ENCODE measurements at places on chromosomes 1 and 21. TPM values are rescaled to one million over a fixed set of nuclear protein-coding genes. Genes with fewer than 3 reads are reported as not detected.

DNA sequence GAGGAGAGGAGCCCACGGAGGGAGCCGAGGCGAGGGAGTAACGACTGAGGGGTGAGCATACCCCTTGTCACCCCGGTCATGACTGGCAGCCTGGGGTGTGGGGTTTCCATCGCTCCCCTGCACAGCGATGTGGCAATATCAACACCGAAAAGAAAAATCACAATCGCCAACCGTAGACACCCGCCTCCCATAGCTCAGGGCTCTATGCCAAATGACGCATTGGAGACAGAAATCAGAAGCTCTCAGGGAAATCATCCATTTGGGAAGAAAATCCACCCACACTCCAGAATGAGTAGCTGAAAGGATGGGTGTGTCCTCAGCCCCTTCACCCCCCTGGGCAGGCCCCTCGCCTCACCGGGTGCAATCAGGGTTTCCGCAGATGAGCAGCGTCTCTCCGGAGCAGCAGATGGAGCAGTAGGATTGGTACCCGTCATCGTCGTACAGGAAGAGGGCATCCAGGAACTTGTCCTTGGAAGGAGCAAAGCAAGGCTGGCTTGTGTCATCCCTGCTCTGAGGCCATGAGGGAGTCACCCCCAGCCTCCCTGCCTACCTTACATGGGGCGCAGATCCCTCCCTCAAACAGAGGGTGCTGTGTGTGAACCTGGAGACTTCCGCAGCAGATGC lies 2.5 kb downstream of the DNMT3L start:
- no peak overlapping the region for H3K4me3 ChIP-seq
- H3K27ac ChIP-seq = no peak overlapping the region
- no peaks in the 10 kb centered on the region for H3K27me3 ChIP-seq
- DNase-seq = no peak
- H3K4me1 ChIP-seq = no peaks in the 10 kb centered on the region
- no peaks in the 10 kb centered on the region for H3K36me3 ChIP-seq

The CFHR4 gene
- not detected for polyA plus RNA-seq

DNA sequence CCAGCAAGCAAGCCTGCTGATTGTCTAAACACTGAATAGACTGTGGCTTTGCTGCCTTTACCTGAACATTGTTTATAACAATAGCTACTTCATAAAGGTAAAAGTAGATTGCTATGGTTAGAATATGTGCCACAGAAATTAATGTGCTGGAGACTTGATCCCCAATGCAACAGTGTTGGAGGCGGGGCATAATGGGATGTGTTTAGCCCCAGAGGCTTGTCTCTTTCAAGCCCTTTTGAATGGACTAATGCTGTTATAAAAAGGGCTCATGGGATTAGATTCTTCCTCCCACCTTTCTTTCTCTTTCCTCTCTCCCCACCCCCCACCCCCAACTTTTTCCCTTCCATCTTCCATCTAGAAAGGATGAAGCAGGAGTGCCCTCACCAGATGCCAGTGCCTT lies 80.2 kb upstream of the PPP2R5A start:
- DNase-seq = no peak
- no peak overlapping the region for H3K4me3 ChIP-seq
- H3K27ac ChIP-seq = no peak overlapping the region
- no peaks in the 10 kb centered on the region for H3K4me1 ChIP-seq
- H3K36me3 ChIP-seq = no peaks in the 10 kb centered on the region
- no peaks in the 10 kb centered on the region for H3K27me3 ChIP-seq

The AK4 gene
- 0.04 TPM for polyA plus RNA-seq

- no peaks in the 10 kb centered on the region for H3K27me3 ChIP-seq
- no peak for DNase-seq
- H3K36me3 ChIP-seq = no peaks in the 10 kb centered on the region
- no peak overlapping the region for H3K4me3 ChIP-seq
These were observed 80.2 kb upstream of the GREM2 start for GRCh38 chr1:240691909-240692705.

DNA sequence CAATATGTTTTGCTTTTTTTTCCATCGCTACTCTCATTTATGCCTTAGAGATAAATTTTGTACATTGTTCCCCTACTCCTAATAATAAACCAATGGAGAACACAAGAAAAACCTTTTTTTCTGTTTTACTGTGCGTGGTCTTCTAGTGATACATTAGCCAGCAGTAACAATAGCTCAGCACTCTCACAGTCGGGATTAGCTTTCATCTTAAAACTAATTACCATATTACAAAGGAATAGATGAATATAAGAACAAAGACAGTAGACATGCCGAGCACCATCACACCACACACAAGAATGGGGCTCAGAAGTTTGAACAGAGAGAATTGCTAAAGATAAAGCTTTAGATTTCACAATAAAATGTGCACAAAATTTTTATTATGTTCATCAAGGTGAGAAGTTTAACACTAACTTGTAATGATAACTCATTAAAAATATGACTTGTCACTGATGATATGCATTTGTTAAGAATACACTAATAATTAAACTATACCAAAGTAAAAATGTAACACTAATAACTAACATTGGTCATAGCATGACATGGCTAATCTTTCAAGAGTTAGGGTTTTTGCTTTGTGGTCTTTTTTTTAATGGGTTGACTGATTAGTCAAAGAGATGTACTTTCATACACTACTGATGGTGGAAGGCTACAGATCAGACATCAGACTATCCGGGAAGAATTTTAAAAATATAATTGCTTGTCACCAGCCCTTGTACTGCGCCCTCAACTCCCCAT lies 61.8 kb downstream of the EXTL2 start:
- H3K4me1 ChIP-seq = no peaks in the 10 kb centered on the region
- H3K4me3 ChIP-seq = no peak overlapping the region
- no peak overlapping the region for H3K27ac ChIP-seq
- no peak for DNase-seq
- peaks cover 22% of the 10 kb centered on the region for H3K27me3 ChIP-seq

- no peak for DNase-seq
- peaks cover 5% of the 10 kb centered on the region for H3K4me1 ChIP-seq
- H3K27ac ChIP-seq = no peak overlapping the region
- H3K36me3 ChIP-seq = no peaks in the 10 kb centered on the region
- H3K27me3 ChIP-seq = peaks cover 34% of the 10 kb centered on the region
These were observed 14.0 kb downstream of the PADI1 start for GRCh38 chr1:17218939-17219338.

GRCh38 chr1:210775289-210775688 lies 358.7 kb downstream of the KCNH1 start:
- no peaks in the 10 kb centered on the region for H3K4me1 ChIP-seq
- no peak overlapping the region for H3K27ac ChIP-seq
- no peak overlapping the region for H3K4me3 ChIP-seq
- no peaks in the 10 kb centered on the region for H3K36me3 ChIP-seq

The LCE3A gene
- polyA plus RNA-seq = not detected

- H3K4me1 ChIP-seq = no peaks in the 10 kb centered on the region
- no peak for DNase-seq
- no peak overlapping the region for H3K27ac ChIP-seq
- H3K27me3 ChIP-seq = no peaks in the 10 kb centered on the region
- H3K4me3 ChIP-seq = no peak overlapping the region
- peaks cover 27% of the 10 kb centered on the region for H3K36me3 ChIP-seq
These were observed 366.9 kb downstream of the DPYD start for GRCh38 chr1:97553971-97554370.

- H3K27me3 ChIP-seq = peaks cover 23% of the 10 kb centered on the region
- DNase-seq = no peak
- no peak overlapping the region for H3K27ac ChIP-seq
- no peaks in the 10 kb centered on the region for H3K36me3 ChIP-seq
These were observed 103.6 kb upstream of the COL6A1 start for GRCh38 chr21:45877821-45878469.

DNA sequence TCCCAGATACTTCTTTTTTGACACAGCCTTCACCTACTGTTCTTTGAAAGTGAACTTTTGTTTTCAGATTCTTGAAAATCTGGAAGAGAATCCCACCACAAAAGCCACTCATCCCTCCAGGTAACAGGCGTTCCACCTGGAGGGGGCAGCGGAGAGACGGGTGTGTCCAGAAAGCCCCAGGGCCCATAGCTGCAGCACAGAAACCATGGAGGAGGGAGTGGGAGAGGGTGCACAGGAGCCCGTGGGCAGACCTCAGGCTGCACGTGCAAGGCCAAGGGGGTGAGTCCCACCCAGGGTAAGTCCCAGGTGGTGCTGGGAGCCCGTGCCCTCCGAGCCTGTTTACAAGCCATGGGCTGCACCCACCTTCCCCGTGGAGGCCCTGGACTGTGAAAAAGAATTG lies 86.5 kb downstream of the PSMG1 start:
- H3K4me1 ChIP-seq = peaks cover 10% of the 10 kb centered on the region
- H3K4me3 ChIP-seq = no peak overlapping the region
- no peak overlapping the region for H3K27ac ChIP-seq
- no peaks in the 10 kb centered on the region for H3K27me3 ChIP-seq
- DNase-seq = no peak
- H3K36me3 ChIP-seq = no peaks in the 10 kb centered on the region

DNA sequence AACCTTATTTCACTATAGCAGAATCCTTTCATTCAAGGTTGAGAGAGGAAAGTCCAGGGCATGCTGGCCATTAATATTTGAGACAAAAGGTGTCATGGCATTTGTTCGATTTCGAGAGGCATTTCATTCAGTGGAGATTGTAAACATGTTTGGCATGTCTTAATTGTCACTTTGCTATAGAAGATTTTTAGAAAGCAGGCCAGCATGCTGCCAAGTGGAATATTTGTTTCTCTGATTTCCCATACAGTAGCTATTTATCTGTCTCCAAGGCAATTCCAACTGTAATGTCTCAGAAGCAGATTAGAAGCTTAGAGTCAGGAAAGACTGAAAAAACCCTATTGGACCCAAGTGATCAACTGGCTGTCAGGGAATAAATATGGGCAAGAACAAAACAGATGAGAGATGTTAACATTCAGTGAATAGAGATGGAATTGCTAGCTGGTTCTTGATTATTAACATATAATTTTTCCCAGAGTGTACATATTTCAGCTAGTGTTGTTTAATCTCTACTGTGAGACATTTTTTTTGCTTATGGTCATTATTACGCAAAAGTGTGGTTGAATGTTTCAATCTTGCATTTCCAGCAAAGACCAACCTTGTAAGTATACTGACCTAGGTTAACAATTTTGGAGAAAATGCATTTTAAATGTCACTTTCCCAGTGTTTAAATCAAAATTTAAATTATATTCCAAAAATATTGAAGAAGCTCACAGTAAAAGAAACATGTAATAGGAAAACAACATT lies 174.6 kb downstream of the KCNK2 start:
- no peak for DNase-seq
- no peak overlapping the region for H3K4me3 ChIP-seq
- H3K4me1 ChIP-seq = no peaks in the 10 kb centered on the region
- H3K36me3 ChIP-seq = no peaks in the 10 kb centered on the region
- H3K27me3 ChIP-seq = no peaks in the 10 kb centered on the region
- H3K27ac ChIP-seq = no peak overlapping the region

DNA sequence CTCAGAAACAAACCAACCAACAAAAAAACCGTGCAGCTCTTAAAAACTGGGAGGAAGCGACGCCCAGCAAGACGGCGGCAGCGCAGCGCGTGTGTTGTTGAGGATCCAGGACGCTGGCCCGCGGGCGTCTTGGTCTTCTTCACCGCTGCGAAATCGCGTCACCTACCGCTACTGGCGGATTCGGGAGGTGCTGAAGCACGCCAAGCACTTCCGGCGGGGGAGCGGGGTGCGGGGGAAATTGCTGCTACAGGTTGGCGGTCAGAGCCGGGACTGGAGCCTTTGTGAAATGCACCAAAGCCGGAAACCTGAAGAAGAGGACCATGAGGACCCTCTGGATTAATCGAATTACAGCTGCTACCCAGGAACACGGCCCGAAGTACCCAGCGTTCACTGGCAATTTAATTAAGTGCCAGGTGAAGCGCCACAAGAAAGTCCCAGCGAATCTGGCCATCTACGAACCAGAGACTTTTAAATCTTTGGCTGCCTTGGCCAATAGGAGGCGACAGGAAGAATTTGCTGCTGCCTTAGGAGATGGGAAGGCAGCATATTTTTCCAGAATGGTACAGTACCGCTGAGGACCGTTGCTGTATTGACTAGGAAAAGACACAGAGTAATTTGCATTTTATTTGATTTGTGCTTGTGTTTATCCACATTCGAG lies 11.9 kb upstream of the RIPPLY3 start:
- H3K4me1 ChIP-seq = peaks cover 3% of the 10 kb centered on the region
- no peak overlapping the region for H3K27ac ChIP-seq
- no peaks in the 10 kb centered on the region for H3K27me3 ChIP-seq
- DNase-seq = no peak
- H3K36me3 ChIP-seq = no peaks in the 10 kb centered on the region

- no peak for DNase-seq
- no peak overlapping the region for H3K27ac ChIP-seq
- peaks cover 36% of the 10 kb centered on the region for H3K36me3 ChIP-seq
- H3K27me3 ChIP-seq = no peaks in the 10 kb centered on the region
- H3K4me1 ChIP-seq = no peaks in the 10 kb centered on the region
- H3K4me3 ChIP-seq = no peak overlapping the region
These were observed 37.9 kb upstream of the AHCTF1 start for GRCh38 chr1:246969621-246970020.

DNA sequence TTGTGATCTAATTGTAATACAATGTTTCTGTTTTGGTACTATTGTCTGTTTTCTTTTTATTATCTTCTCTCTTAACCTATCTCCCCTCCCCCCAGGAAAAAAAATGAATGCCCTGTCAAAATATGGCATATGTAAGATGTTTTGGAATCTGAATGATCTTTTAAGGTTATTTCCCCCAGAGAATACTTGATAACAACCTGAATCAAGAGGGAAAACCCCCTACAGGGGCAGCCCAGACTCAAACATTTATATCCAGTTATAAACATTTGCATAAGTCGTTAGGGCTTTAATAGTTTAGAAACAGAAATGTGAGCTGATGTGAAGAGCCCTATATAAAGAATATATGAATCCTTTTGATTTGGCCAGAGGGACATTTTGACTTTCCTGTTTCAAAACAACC lies 169.5 kb downstream of the VAV3 start:
- DNase-seq = peak; percentile 55
- peaks cover 50% of the 10 kb centered on the region for H3K4me1 ChIP-seq

- H3K4me3 ChIP-seq = no peak overlapping the region
- no peak overlapping the region for H3K27ac ChIP-seq
- DNase-seq = no peak
These were observed 322.4 kb upstream of the DEPDC1 start for GRCh38 chr1:68819190-68819829.

DNA sequence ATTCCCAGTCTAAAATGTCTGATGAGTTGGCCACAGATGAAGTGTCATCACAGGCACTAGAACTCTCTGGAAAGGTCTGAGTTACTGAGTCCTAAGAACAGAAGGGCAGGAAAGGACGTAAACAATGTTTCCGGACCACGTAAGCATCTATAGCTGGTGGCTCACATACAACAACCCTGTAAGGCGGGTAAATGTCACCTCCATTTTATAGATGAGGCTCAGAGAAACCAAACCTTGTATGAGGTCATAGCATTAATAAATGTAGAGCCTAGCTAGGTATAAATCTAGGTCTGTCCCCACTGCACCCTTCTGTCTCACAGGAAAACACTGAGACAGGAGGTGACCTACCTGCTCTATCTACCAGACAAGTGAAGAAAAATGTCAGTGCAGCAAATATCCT lies 86.6 kb downstream of the CSMD2 start:
- no peak overlapping the region for H3K4me3 ChIP-seq
- H3K27ac ChIP-seq = no peak overlapping the region
- no peaks in the 10 kb centered on the region for H3K36me3 ChIP-seq
- H3K27me3 ChIP-seq = peaks cover 10% of the 10 kb centered on the region
- no peaks in the 10 kb centered on the region for H3K4me1 ChIP-seq

Measured in naive B cell (primary cell).